ENCODE measurements at places on chromosomes 5 and 9.

GRCh38 chr5:14295610-14296009, 152.5 kb downstream of the TRIO start:
- no peak for DNase-seq

- no peak for DNase-seq
These were observed 156.2 kb downstream of the MED10 start for GRCh38 chr5:6222121-6222520.

DNA sequence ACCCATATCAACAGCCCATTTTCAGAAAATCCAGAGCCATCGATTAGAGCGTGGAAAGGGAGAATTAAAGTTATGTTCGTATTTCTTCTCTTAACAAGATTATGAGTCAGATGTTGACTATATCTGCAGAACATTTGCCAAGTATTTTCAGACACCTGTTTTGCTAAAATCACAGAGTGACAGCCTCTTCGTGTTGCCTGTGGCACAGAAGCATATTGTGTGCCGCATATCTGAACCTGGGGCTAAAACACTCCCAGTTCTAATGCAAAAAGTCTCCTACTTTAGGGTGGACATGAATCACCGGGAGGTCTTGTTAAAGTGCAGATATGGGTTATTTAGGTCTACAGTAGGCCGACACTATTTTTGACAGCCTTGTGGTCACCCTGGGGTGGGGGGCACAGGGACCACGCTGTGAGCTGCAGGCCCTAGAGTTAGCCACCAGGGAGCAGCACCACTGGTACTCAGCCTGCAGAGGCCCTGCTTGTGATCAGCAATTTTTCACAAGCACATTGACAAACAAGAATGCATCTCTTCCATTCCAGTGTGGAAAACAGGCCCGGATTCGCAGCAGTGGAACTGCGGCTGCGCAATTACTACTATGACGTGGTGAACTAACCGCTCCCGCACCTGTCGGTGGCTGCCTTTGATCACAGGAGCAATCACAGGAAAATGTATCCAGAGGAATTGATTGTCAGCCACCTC, 93.5 kb downstream of the SYK start:
- DNase-seq: no peak

DNA sequence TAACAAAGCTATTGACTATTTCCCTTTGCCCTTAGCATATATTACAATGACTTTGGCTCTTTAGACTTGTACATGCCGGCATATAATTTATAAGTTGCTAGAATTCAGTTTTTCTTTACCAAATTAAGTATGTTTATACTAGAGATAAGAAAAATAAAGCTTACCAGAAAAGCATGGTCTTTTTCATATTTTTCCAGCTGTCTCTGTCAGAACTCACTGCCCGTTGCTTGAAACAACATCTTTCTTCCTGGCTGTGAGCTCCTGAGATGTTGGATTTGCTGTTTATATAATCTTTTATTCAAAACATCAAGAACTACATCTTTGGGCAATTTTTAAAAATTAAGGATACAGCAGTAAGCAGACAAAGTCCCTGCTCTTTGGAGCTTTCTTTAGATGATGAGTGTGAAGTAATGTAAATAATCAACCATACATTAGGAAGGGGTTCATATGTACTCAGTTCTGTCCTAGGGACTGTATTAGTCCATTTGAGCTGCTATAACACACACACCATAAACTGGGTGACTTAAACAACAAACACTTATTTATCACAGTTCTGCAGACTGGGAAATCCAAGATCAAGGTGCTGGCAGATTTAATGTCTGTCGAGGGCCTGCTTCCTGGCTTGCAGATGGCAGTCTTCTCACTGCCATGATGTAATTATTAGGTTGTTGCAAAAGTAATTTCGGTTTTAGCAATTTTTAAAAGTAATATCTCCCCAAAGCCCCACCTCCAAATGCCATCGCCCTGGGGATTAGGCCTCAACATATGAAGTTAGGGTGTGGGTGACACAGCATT, 45.4 kb upstream of the RANBP3L start:
- DNase-seq: no peak

- DNase-seq: no peak
These were observed 74.0 kb upstream of the MEF2C start for GRCh38 chr5:88957013-88957412.

DNA sequence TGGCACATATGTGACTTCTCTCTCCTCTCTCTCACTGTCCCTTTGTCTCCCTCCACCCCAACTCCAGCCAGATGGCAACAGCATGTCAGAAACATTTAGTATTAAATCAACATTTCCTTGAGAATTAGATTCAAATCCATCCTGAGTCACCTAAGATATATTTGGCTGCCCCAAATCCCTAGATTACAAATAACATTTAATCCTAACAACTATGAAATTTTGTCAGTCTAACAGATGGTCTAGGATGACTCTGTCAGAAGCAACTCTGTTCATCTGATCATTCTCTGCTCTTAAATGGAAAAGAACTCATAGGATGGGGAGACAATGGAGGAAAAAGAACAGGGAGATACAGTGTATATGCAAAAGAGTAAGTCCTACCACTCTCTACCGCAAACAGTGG, 201.2 kb downstream of the TSSK1B start:
- DNase-seq: no peak

DNA sequence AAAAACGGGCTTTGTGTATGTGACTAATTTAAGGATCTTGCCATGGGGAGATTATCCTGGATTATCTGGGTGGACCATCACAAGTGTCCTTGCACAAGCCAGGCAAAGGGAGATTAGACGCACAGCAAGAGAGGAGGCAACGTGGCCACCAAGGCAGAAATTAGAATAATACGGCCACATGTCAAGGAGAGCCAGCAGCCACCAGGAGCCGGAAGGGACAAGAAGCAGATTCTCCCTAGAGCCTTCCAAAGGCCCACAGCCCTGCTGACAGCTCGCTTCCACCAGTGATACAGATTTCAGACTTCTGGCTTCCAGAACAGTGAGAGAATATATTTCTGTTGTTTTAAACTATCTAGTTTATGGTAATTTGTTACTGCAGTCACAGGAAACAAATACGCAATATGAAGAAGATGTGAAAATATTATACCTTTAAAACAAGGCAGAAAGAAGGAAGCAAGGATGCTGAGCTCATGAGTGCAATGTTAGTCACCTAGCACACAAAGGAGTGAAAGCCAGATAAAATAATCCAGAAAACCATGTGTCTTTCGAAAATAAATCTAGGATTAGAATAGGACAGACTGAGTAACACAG, 28.7 kb upstream of the F2RL1 start:
- DNase-seq: no peak

DNA sequence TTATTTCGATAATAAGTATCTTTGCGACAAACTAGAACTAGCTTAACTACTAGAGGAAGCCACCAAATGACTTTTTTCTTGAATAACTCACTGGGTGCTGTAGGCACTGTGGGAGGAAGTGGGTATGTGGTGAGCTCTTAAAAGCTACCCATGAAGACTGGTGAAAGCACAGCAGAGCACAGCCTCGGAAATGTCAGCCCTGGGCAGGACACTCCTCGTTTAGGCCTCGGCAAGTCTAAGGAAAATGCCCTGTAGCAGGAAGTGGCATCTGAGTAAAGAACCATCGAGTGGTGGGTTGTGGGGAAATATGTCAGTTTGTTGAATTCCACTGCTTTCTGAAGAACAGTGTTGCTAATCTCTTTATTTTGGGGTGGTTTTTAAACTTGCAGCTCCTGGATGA, 44.0 kb upstream of the NCS1 start:
- DNase-seq: peak; percentile 79

DNA sequence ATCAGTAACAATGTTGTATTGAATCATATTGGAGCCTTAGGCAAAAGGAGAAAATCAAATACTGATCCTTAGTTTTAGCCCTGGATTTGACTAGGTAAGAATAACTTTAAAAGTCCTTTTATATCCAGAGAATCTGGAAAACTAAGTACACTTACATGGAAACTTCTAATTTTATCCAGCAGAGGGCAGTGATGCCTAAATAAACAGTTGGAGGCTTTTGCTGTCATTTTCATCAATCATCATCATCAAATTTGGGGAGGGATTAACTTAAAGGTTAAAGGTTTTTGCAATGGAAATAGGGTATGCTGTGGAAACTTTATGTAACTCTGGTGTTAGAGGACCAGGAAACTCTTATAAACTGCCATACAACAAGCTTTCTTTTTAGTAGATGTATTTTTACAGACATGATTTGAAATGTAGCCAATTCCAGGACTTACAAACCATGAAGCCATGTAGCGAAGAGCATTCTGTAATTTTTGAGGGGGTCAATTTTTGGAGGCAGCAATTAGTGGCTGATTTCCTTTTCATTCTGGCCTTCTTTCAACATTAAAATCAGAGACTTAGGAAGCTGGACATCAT, 112.7 kb downstream of the OSTF1 start:
- peak; percentile 61 for DNase-seq

- DNase-seq: no peak
These were observed 76.2 kb upstream of the ZFAND5 start for GRCh38 chr9:72440992-72441847.

GRCh38 chr9:134243778-134244467, 79.6 kb upstream of the RNU6ATAC start:
- DNase-seq: peak; percentile 82

- no peak for DNase-seq
These were observed 125.3 kb upstream of the IRX4 start for GRCh38 chr5:2007878-2008501.

DNA sequence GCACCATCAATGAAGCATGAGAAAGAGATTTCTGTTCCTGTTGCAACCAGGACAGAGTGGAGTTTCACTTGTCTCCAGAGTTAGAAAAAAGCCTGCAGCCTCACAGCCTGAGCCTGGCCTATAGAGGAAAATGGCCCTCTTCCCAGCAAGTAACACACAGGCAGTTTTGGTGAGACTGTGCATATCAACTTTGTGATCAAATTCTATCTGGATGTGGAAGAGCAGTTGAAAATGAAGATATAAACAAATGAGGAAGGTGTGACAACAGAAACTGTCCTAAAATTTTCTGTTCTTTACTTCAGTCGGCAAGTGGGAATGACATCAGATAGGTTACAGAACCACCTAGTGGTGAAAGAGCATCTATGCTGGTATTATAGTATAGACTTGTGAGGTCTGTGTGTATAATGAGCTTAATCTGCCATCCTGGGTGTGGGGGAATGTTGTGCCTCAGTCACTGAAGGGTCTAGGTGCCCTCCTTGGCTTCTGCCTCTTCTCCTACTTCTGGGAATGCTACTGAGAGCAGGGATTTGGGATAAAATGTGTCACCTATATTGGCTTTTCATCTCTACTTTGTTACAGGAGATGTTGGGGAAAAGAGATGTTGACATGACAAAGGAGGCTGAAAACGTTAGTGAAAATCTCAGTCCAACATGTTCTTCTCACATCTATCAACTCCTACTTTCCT, 28.2 kb downstream of the YIPF5 start:
- DNase-seq: peak; percentile 26
